ENCODE measurements at places on chromosomes 1 and 21. TPM values are rescaled to one million over a fixed set of nuclear protein-coding genes. Genes with fewer than 3 reads are reported as not detected.
A peak's percentile ranks its signal among the peaks of the same experiment; 100 is the strongest.

DNA sequence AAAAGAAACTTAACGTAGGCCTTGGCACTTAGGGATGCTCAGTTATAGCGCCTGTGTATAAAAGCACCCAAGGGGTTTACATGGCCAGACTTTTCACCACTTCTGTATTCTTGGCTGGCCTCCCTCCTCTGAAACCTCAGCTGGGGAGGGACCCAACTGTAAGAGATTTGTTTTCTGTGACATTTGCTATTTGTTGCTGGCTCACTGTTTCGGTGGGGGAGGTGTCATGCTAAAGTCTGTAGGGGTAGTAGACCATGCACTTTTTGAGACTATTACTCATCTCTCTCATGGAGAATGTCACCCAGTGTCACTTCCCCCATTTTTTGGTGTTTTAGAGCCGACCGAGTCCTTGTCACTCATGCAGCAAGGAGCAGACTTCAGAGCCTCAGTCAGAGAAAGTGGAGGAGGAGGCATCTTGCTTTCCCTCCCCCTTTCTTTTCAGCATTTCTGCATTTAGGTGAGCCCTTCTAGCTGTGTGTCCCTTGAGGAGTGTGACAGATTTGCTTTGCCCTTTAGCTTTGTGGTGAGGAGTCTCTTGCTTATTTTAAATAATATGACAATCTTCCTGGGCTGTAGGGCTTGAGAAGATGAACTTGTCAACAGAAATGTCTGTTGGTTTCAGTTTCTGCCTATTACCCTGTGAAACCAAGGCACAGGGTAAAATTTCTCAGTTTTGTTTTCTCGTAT is 160.1 kb downstream of the FASLG start:
- DNase-seq, result no peak
- H3K4me1 ChIP-seq, result peaks cover 12% of the 10 kb centered on the region
- H3K36me3 ChIP-seq, result no peaks in the 10 kb centered on the region
- no peak overlapping the region for H3K4me3 ChIP-seq
- no peak overlapping the region for H3K27ac ChIP-seq

- H3K4me1 ChIP-seq, result no peaks in the 10 kb centered on the region
- H3K27me3 ChIP-seq, result no peaks in the 10 kb centered on the region
- no peak for DNase-seq
- no peak overlapping the region for H3K27ac ChIP-seq
- no peak overlapping the region for H3K4me3 ChIP-seq
- H3K36me3 ChIP-seq, result peaks cover 41% of the 10 kb centered on the region
Observed at GRCh38 chr1:151267760-151268159, 13.2 kb downstream of the PSMD4 start.

- H3K4me3 ChIP-seq, result no peak overlapping the region
- no peaks in the 10 kb centered on the region for H3K4me1 ChIP-seq
- H3K36me3 ChIP-seq, result no peaks in the 10 kb centered on the region
- no peaks in the 10 kb centered on the region for H3K27me3 ChIP-seq
Observed at GRCh38 chr1:147561472-147561840, 20.2 kb downstream of the BCL9 start.

- H3K36me3 ChIP-seq, result no peaks in the 10 kb centered on the region
- H3K27ac ChIP-seq, result no peak overlapping the region
- no peak for DNase-seq
- H3K4me3 ChIP-seq, result no peak overlapping the region
- no peaks in the 10 kb centered on the region for H3K27me3 ChIP-seq
Observed at GRCh38 chr1:229674042-229674441, 48.0 kb downstream of the URB2 start.

DNA sequence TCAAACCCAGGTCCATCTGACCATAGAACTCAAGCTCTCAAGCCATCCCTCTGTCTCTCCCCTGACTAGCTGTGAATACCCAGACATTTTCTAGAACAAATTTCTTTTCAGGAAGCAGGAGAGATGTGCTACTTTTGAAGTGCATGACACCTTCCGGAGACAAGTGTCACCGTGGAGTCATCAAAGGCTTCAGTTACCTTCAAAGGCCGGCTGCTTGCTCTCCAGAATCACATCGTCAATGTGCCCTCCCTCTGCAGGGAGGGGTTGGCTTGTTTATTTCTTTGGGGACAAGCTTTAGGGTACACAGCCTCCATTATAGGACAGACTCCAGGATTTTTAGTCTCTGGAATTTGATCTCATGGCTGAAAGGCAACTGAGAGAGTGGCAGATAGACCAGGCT is 37.7 kb upstream of the IGSF21 start:
- no peaks in the 10 kb centered on the region for H3K36me3 ChIP-seq
- no peak overlapping the region for H3K4me3 ChIP-seq
- no peak overlapping the region for H3K27ac ChIP-seq
- no peak for DNase-seq
- peaks cover 18% of the 10 kb centered on the region for H3K4me1 ChIP-seq
- H3K27me3 ChIP-seq, result no peaks in the 10 kb centered on the region

- no peaks in the 10 kb centered on the region for H3K27me3 ChIP-seq
- peak overlapping the region; percentile 92 for H3K27ac ChIP-seq
- DNase-seq, result peak; percentile 82
- H3K4me1 ChIP-seq, result peaks cover 58% of the 10 kb centered on the region
- H3K36me3 ChIP-seq, result no peaks in the 10 kb centered on the region
Observed at GRCh38 chr1:203462878-203463277, 12.7 kb upstream of the PRELP start.

- no peaks in the 10 kb centered on the region for H3K27me3 ChIP-seq
- H3K4me1 ChIP-seq, result peaks cover 13% of the 10 kb centered on the region
- peaks cover 37% of the 10 kb centered on the region for H3K36me3 ChIP-seq
Observed at GRCh38 chr1:153670257-153670858, 435 bp downstream of the ILF2 start.

- H3K27me3 ChIP-seq, result no peaks in the 10 kb centered on the region
- DNase-seq, result no peak
Observed at GRCh38 chr1:226722240-226722900, 16.7 kb downstream of the ITPKB start.

DNA sequence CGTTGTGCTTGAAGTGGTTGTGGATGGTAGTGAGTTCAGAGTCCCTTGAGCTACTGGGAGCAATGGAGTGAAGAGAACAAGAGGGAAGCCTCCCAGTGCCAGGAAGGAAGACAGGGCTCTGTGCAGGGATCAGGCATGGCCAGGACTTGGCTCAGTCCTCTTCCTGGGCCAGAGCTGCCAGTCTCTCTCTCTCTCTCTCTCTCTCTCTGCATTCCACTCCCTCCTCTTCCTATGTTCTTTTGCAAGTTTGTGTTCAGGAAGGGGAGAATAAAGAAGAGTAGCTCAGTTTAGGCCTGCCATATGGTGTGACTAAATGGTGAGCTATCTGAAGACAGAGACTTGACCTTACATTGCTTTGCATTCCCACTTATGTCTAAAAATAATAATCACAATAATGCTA is 20.5 kb upstream of the RPTN start:
- H3K36me3 ChIP-seq, result no peaks in the 10 kb centered on the region
- H3K27ac ChIP-seq, result no peak overlapping the region
- H3K4me1 ChIP-seq, result no peaks in the 10 kb centered on the region
- no peak for DNase-seq
- H3K4me3 ChIP-seq, result no peak overlapping the region

DNA sequence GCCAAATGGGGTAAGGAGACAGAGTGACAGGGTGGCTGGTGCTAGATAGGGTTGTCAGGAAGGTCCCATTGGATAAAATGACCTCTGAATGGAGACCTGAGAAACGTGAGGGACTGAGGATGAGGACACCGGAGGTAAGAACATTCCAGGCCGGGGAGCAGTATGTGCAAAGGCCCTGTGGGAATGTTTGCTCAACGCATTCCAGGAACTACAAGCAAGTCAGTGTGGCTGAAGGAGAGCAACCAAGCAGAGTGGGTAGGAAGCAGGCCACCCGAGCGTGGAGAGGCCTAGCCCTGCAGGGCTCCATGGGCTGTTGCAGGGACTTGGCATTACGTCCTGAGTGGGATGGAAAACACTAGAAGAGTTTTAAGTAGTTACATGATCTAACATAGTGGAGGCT is 185.6 kb downstream of the ZBTB18 start:
- no peak overlapping the region for H3K4me3 ChIP-seq
- no peaks in the 10 kb centered on the region for H3K4me1 ChIP-seq
- DNase-seq, result no peak
- no peak overlapping the region for H3K27ac ChIP-seq

DNA sequence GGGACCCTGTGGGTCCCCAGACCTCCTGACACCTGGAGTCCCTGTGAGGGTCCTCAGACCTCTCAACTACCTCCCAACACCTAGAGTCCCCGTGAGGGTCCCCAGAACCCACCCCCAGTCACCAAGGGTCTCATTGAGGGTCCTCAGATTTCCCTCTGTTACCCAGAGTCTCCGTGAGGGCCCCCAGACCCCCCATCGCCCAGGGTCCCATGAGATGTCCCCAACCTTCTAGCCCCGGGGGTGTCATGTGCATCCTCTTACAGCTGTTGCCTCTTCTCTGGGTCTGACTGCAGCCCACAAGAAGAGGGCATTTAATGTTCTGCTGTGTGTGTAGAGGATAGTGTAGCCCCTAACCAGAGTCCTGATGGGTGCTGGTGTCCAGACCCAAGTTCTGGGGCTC is 2.0 kb upstream of the GJC2 start:
- peaks cover 54% of the 10 kb centered on the region for H3K4me1 ChIP-seq
- peaks cover 13% of the 10 kb centered on the region for H3K36me3 ChIP-seq
- no peaks in the 10 kb centered on the region for H3K27me3 ChIP-seq

DNA sequence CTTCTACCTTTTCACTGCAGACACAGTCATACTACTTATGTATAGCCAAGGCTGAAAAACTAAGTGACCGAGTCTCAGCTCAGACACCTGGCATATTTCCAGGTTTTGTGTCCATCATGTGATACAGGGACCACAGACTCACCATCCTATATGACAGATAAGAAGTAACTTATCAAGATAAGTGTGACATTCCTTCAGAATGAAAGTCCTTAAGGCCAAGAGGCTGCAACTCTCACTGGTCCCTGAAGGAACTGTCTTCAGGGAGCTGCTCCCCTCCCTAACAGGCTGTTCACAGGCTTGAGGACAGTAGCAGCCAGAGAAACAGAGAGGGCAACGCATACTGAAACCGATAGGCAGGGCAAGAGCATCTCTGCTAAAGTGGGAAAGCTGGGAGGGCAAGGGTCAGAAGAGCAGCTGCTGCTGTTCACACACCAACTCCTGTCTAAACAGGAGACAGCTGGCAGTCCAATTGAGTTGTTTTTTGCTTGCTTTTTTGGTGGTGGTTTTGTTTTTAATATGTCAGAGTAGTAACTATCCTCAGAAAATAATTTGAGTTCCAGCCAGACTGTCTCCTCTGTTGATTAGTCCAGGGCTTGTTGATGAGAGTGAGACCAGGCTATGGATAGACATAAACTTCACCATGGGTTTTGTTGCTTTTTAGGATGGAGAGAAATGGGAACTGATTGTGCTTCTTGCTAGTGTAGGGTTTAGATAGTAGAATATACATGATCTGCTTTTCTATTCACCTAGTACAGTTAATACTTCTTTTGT is 67.7 kb downstream of the MACF1 start:
- DNase-seq, result no peak
- no peak overlapping the region for H3K4me3 ChIP-seq
- H3K27me3 ChIP-seq, result no peaks in the 10 kb centered on the region
- H3K4me1 ChIP-seq, result peaks cover 31% of the 10 kb centered on the region

DNA sequence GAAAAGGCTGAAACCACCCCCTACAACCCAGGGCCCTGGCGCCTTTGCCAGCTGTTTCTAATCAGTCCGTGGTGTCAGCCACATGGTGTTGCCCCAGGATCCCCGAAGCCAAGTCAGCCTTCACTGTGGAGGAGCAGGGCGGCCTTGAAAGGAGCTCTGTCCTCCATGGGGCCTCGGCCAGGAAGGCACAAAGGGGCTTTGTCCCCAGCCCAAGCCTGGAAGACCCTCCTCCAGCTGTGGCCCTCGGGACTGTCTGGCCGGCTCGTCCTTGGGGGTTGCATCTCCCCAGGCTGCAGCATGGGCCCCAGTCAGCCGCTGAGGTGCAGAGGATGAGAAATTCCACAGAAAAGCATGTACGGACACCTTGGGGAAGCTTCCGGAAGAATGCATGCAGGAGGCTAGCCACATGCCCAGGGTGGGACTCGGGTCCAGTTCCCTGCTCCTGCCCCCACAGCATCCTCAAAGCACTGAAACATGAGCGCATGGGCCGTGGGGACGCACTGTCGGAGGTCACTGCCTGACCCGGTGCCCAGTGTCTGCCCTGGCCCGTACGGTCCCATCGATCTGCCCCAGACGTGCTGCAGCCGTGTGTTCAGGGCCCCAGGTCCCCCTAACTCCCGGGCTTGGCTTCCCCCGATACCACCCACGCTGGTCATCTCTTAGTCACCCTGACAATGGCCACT is 38.6 kb upstream of the POFUT2 start:
- no peaks in the 10 kb centered on the region for H3K36me3 ChIP-seq
- no peak overlapping the region for H3K4me3 ChIP-seq
- peaks cover 56% of the 10 kb centered on the region for H3K4me1 ChIP-seq
- no peaks in the 10 kb centered on the region for H3K27me3 ChIP-seq
- H3K27ac ChIP-seq, result peak overlapping the region; percentile 27

DNA sequence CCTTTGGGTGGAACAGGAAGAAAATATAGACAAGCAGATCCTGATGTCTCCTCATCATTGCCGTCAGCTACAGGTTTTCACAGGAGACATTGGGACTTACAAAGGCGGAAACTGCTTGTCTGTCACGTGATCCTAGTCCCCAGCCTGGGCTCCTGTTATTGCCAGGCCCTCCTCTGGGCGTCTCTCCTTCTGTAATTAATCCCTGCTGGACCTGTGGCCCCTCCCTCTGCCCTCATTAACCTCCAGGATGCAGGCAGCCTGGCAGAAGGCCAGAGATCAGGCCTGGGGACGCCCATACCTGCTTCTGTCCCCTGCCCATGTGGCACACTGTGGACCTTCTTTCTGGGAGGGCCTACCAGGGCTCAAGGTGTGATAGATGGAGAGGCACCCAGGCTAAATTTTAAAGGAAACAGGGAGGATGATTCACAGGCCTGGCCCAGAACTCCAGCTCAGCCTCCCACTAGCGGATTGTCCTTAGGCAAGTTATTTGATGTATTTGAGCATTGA is 2.4 kb downstream of the S100A5 start:
- no peak overlapping the region for H3K27ac ChIP-seq
- H3K36me3 ChIP-seq, result no peaks in the 10 kb centered on the region
- DNase-seq, result no peak

DNA sequence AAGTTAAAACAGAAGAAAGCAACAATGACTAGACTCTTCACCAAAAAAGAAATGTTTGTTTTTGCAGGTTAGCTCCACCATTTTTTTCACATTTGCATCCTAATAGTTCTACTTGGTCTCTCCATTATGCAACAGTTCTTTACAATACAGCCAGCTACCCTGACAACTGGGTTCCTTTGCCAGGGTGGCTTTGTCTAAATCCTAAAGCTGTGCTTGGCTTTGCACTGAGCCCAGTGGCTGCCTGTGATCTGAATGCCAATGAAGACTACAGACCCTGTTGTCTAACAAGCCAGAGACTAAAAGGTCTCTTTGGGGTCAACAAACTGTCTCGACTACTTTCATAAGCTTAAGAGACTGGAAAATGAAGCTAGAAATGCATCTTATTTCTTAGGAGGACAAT is 112.0 kb downstream of the AKT3 start:
- no peak overlapping the region for H3K4me3 ChIP-seq
- H3K36me3 ChIP-seq, result no peaks in the 10 kb centered on the region
- peaks cover 13% of the 10 kb centered on the region for H3K4me1 ChIP-seq

- H3K27ac ChIP-seq, result no peak overlapping the region
- peaks cover 5% of the 10 kb centered on the region for H3K4me1 ChIP-seq
- no peak overlapping the region for H3K4me3 ChIP-seq
- H3K36me3 ChIP-seq, result no peaks in the 10 kb centered on the region
Observed at GRCh38 chr1:151043163-151043562, 4.4 kb upstream of the C1orf56 start.

- H3K27ac ChIP-seq, result no peak overlapping the region
- no peak overlapping the region for H3K4me3 ChIP-seq
- no peaks in the 10 kb centered on the region for H3K27me3 ChIP-seq
- DNase-seq, result no peak
- H3K36me3 ChIP-seq, result no peaks in the 10 kb centered on the region
Observed at GRCh38 chr1:175580841-175581240, 162.6 kb downstream of the TNR start.

CFAP45 gene
- total RNA-seq, result 2.1 TPM

MYBPHL gene
- total RNA-seq, result not detected

LAPTM5 gene
- 127 TPM for total RNA-seq

KLHDC9 gene
- total RNA-seq, result 7.9 TPM
